Right atrium auricular region (tissue), 2 donors: ENCODE measurements at places on chromosomes 4 and X.

DNA sequence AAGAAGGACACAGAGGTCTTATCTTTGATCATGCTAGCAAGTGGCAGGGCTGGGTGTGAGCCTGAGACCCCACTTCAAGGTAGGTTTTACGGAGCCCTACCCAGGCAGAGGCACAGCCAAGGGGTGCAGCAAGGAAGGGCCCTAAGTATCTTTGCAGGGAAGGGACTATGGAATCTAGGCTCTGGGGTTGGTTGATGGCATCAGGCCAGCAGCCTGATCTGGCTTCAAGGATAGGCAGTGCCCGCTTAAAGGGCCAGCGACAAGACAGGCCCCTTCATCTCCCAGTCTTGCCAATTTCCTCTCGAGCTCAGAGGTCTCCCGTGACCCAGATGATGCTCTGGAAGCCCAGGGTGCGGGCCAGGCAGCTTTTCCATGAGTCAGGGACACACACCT lies 5.8 kb downstream of the ABLIM2 start:
- H3K27ac ChIP-seq = no peak overlapping the region
- no peaks in the 10 kb centered on the region for H3K27me3 ChIP-seq
- H3K36me3 ChIP-seq = no peaks in the 10 kb centered on the region
- DNase-seq = no peak

GRCh38 chr4:40232610-40233009 lies 35.8 kb downstream of the RHOH start:
- no peaks in the 10 kb centered on the region for H3K36me3 ChIP-seq
- no peaks in the 10 kb centered on the region for H3K27me3 ChIP-seq
- H3K4me3 ChIP-seq = no peak overlapping the region

DNA sequence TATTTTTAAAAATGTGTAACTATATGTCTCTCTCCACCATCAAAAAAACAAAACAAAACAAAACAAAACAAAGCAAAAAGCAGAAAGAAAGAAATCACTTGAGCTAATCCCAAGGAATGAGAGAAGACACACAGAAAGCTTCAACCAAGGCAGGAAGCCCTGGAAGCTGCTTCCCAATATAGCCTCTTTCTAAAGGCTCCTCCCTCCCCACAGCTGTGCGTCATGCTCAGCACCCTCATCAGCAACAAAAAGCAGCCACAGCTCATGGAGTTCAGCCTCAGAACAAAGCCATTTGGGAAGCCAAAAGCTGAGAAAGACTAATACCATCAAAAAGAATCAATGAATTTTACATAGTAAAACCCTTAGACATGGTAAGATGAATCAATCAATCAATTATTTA lies 501.6 kb upstream of the SMIM31 start:
- H3K36me3 ChIP-seq = no peaks in the 10 kb centered on the region
- H3K4me3 ChIP-seq = no peak overlapping the region
- H3K4me1 ChIP-seq = no peaks in the 10 kb centered on the region
- no peak for DNase-seq
- H3K27ac ChIP-seq = no peak overlapping the region
- no peaks in the 10 kb centered on the region for H3K27me3 ChIP-seq

DNA sequence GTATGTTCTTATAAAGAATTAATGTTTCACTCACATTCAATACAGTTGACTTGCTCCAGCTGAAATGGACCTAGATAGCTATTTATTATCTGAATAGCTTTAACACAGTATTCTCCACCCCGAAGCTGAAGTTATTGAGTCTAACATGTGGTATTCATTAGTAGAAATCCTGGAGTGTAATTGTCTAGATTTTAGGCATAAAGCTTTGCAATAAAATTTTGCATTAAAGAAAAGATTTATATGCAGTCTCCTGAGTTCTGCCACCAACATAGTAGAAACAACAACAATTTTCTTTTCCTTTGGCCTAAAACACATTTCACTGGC lies 90.2 kb upstream of the DCLK2 start:
- no peaks in the 10 kb centered on the region for H3K36me3 ChIP-seq
- H3K27me3 ChIP-seq = no peaks in the 10 kb centered on the region
- no peaks in the 10 kb centered on the region for H3K4me1 ChIP-seq
- no peak for DNase-seq
- H3K4me3 ChIP-seq = no peak overlapping the region

DNA sequence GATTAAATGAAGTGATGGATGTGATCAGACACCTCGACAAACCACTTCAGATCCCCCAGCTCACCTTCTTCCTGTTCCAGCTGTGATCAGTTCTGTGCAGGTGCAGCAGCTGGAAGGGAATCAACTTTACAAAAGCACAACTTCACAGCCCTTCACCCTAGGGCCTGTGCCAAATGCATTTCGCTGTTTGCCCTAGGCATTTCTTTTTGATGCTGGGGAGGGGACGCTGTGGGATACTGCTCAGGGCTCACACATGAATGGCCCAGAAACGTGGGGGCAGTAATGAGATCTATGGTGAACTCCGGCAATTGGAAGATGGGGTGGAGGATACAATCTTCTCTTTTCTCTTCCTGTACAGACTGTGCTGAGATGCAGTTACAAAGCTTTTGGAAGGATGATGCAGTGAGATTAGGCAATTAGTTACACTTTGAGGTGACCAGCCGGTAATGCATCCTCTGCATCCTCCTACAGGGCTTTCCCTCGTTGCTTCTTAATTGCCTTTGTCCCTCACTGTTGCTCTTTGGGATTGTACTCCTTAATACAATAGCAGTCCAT lies 215.1 kb upstream of the PITX2 start:
- H3K4me3 ChIP-seq = no peak overlapping the region
- H3K27ac ChIP-seq = no peak overlapping the region
- H3K4me1 ChIP-seq = no peaks in the 10 kb centered on the region
- DNase-seq = no peak
- no peaks in the 10 kb centered on the region for H3K36me3 ChIP-seq
- no peaks in the 10 kb centered on the region for H3K27me3 ChIP-seq

GRCh38 chr4:180770265-180770664 lies 1472.9 kb upstream of the TENM3 start:
- no peaks in the 10 kb centered on the region for H3K36me3 ChIP-seq
- H3K4me1 ChIP-seq = no peaks in the 10 kb centered on the region
- no peak for DNase-seq
- no peak overlapping the region for H3K27ac ChIP-seq
- H3K27me3 ChIP-seq = no peaks in the 10 kb centered on the region
- H3K4me3 ChIP-seq = no peak overlapping the region

DNA sequence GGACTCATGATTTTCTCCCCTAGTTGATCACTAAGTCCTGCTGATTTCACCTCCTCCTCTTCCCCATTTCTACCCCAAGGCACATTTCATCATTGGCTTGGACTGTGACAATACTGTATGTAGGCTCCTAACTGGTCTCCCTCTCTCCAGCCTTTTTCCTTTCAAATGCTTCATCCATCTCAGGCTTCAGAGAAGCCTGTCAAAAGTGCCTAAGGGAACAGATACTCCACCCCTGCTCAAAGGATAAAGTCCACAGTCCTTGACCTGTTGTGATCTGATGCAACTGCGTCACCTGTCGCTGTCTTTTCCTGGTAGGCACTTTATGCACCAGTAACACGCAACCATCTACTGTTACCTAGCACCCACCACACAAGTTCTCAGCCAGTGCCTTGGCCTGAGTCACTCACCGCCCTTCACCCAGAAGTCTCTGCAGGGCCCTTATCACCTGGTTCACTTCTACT lies 12.8 kb downstream of the SCARB2 start:
- H3K36me3 ChIP-seq = no peaks in the 10 kb centered on the region
- H3K4me1 ChIP-seq = no peaks in the 10 kb centered on the region
- no peak overlapping the region for H3K4me3 ChIP-seq
- DNase-seq = no peak
- peak overlapping the region; percentile 88 for H3K27ac ChIP-seq
- no peaks in the 10 kb centered on the region for H3K27me3 ChIP-seq

DNA sequence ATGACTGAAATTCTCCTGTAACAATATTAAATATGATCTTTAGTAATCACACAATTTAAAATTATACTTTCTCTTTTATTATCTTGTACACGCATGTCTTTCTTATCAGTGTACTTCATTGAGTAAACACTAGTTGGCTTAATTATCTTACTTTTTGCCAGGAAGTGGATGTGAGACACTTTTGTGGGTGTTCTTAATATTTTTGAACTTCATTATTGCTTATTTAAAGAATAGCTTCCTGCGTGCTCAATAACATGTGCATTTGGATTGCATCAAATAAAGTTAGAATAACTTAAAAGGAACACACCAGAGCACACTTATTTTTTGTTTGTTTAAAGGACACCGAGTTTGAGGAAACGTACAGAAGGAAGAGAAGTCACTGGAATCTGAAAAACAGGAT lies 128.5 kb upstream of the VEGFC start:
- no peaks in the 10 kb centered on the region for H3K36me3 ChIP-seq
- H3K4me1 ChIP-seq = no peaks in the 10 kb centered on the region
- DNase-seq = no peak
- H3K27ac ChIP-seq = no peak overlapping the region
- H3K4me3 ChIP-seq = no peak overlapping the region
